ENCODE measurements at places on chromosomes 2 and 18.

DNA sequence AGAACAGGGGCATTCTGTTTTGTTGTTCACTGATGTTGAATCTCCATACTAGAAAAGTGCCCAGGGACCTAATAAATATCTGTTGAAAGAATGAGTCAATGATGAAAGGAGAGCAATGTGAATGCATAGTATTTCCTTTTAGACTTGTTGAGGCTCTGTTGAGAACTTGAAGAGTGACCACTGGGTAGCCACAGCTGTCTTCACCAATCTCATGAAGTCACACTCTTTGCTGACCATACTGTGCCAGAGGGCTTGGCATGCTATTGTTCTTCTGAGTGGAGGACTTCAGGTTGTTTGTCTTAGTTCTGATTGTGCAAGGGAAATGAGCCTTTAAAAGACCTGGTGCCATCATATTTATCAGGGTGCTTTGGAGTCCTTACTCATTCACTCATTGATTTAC is 41.6 kb upstream of the NT5C1B start:
- DNase-seq: no peak

DNA sequence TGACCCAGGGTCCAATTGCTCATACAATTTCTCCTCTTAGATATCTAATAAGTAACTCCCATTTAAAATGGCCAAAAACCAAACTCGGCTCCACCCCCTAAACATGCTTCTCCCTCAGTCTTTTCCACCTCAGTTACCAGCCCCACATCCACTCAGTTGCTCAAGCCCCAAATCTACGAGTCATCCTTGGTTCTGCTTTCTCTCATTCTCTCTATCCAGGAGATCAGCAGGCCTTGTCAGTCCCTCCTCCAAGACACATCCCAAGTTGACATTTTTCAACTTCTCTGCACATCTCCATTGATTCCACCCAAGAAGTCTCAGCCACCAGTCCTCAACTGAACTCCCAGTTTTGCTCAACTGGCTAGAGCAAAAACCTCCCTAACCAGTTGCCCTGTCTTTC is 40.5 kb upstream of the RTN4 start:
- DNase-seq: no peak

DNA sequence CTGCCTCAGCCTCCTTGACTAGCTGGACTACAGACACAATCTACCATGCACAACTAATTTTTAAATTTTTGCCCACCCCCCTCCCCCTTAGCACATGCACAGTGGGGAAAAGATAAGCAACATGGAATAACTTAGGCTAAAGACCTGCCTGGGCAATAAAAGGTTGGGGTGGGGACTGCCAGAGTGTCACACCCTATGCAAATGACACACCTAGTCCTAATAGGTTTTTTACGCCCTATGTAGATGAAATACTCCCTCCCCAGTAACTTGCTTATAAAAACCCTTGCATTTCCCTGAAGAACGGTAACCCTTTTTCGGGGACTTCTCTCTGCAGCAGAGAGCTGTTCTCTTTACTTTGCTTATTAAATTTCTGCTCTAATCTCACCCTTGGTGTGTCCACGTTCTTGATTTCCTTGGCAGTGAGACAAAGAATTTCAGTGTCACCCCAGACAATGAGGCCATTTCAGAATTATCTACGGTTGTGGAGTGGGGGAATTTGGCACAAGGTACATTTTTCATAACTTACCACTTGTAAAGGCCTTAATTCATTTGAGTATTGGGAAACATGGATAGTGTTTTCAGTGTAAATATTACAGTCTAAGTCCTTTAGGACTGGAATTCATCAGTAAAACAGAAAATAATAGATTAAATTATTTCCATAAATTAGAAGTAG is 109.2 kb downstream of the NOL4 start:
- no peak for DNase-seq

DNA sequence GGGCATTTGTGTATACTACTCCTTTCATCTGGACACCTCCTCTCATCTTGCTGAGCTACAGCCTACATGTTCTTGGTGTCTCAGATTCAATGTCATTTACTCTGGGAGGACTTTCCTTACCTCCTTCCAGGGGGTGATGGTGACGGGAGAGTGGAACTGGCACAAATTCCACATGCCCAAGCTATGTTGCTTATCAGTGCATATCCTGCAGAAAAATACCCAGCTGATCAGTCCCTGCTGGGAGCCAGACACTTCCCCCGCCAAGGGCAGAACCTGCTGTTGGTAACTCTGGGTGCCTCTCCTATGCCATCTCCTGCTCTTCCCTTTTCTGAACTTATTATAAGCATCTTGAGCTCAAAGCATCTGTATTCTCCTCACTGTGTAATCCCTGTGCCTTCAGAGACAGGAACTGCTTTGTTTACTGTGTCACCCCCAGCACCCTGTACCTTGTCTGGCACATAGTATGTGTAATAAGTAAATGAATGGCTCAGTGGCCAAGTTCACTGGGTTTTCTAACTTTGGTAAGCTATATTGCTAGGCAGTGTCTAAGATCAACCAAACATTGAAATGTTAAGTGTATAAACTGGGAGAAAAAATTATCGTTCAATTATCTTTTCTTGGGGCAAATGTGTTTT is 87.7 kb upstream of the LPIN2 start:
- no peak for DNase-seq

DNA sequence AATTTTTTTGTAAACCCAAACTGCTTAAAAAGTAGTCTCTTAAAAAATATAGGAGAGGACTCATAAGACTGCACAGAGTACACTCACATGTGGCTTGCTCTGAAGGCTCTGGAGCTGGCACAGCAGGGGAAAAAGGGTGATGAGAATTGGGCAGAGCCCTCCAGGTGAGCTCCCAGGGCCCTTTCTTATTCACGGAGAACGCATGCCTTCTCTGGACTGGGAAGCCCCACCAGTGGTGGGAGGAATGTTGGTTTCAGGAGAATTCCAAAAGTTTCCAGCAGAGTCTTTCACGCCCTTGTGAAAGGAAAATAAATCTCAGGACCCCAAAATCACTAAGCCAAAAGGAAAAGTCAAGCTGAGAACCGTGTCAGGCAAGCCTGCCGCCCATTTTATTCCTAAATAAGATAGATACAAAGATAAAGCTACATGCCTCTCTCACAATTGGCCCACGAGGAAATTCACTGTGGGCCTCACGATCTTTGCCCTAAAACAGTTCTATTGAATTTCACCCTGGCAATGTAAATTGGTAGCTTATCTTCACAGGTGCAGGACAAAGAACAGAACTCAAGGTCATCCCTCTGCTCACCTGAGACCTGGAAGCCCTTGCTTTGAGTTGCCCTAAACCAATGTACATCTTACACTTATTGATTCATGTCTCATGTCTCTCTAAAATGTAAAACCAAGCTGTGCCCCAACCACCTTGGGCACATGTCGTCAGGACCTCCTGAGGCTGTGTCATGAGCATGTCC is 15.5 kb upstream of the MC5R start:
- no peak for DNase-seq

GRCh38 chr2:200447139-200447855 is 62.6 kb downstream of the KCTD18 start:
- DNase-seq: no peak

DNA sequence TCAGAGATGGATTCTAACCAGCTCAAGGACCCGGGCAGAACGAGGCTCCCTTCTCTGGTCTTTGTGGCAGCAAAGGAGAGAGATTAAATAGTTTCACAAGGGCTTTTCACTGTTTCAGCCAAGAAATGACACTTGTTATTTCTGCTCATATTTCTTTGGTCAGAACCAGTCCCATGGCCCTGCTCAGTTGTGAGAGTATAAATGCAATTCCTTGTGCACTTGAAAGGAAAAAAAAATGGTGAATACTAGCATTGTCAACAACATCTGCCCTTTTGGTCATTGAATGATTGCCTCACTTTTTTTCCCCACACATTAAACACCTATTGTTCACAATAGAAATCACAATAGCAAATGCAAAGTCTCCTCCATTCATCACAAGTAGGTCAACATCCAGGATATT is 104.4 kb downstream of the RDH14 start:
- no peak for DNase-seq

GRCh38 chr2:99960790-99961189 is 181.6 kb downstream of the AFF3 start:
- DNase-seq: no peak

- no peak for DNase-seq
These were observed 129.8 kb downstream of the PXDN start for GRCh38 chr2:1614564-1614963.

DNA sequence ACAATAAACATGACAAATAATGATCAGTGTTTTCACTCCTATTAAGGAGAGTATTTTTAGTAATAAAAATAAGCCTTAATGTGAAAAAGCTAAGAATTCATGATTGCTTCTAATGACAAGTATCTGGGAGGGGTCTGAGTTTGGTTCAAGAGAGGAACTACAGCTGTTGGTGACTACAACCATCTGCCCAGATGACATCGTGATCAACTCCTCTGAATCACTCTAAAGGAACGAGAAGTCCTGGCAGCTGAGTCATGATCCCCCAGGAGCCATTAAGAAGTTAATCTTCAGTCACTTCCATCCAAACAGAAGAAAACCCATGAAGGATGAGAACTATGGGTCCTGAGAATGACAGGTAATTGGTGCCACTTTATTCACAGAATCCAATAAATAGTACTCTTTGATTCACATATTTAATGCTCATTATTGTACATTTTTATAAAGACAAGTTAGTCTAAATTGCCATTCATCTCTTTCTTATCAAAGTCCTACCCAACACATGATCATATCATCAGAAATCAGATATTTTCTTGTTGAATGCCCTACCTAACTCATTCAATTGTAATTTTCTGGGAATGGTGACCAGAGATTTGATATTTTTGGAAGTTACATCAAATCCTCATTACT is 6.8 kb downstream of the TFPI start:
- no peak for DNase-seq

DNA sequence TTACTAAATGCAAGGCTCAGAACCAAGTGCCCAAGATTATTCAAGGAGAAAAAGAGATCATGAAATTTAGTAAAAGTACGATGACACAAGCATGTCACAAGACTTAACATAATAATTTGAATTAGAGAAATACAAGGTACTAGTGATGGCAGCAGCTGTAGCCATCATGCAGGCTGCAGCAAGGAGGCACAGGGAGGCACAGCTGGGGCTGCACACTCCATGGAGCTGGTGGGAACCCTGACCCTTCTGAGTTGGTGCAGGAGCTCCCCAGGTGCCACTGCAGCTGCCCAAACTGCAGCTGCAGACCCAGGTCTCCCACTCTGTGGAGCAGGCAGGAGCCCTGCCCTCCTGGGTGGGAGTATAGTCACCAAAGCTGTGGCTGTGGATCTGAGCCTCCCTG is 46.0 kb downstream of the COL3A1 start:
- DNase-seq: no peak

DNA sequence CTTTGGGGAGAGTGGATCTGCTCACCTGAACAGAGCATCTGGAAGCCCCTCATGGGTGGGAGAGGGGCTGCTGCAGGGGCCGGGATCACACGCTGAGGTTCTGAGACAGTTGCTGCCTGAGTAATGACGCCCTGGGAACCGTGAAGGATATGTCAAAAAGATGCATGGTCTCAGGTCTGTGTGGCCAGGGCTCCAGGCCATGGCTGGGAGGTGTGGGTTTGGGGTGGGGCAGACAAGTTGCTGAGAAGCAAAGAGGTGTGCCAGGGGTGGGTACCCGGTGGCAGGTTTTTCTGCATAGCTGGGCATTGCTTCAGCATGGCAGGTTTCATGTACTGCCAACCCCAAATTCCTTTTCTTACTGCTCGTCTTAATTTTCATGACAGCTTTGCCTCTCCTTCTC is 133.5 kb downstream of the RPIA start:
- no peak for DNase-seq

DNA sequence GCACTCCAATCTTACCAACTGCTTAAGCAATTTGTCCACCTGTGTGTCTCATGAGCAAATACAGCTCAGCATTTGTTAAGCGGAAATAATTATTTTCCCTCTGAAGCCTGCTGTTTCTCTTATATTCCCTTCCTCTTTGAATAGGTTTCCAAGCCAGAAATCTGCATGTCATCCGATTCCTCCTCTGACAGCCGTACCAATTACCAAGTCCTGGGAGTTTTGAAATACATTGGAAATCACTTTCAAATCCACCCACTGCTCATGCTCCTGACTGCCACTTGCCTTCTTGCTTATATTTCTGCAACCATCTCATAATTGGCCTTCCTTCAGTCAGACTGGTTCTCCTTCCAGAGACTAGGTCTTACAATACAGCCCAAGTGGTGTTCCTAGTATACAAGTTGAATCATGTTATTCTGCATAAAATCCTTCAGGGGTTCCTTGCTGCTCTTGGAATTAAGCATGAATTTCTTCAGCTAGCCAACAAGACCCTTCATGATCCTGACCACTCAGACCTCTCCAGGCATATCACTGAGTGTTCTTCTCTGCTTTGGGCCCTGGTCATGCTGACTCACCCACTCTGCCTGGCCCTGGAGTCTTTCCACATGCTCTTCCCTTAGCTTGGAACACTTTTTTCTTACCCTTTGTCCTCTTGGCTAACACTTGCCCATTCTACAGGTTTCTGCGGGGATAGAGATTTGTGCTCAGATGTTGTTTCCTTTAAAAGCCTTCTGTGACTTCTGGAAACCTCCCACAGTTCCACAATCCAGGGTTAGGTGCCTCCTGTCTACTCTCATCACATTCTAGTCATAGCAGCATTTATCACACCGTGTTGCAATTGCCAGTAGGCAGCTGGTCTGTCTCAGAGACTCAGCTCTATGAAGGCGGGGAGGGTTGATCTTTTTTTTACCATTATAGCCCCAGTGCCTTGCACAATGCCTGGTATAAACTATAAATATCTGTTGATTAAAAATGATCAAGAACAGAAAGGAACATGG is 157.6 kb downstream of the ARL6IP6 start:
- DNase-seq: no peak

DNA sequence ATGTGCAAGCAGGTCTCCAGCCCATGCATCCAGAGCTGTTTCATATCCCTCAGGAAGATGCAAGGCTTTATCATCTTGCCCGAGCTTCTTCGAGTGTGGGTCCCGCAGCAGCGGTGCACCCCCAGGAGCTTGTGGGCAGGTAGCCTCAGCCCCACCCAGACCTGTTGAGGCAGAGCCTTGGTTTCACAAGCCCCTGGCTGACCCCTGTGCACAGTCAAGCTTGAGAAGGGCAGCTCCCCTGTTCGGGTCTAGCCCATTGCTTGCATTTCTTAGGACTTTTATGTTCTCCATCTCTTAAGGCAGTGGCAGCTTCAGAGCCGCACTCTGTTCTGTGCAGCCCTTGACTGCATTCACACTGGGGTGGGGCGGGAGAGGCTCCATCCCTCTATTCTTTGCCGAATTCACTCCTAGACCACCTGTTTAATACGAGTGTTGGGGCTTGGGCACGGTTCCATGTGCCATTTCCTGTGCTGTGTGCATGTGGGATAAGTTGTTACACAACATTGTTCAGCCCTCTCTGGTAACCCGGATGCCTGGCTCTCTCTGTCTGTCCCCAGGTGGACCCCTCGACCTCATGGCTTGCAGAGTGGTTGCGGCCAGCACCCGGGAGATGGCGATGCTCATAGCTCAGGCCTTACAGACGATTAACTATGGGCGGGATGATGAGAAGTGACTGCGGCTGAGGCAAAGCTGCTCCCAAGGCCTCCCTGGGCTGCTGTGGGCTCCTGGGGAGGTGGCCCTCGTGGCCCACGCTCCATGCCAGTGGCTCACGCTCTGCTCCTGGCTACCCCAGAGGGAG is 48.7 kb downstream of the IMPA2 start:
- no peak for DNase-seq

Data from T-helper 1 cell (primary cell).